Uterine smooth muscle cell (primary cell): ENCODE measurements at places on chromosomes 6 and 20. TPM values are rescaled to one million over a fixed set of nuclear protein-coding genes. Genes with fewer than 3 reads are reported as not detected.

HLA-DRB1 gene
- not detected in 2 replicates for total RNA-seq

SLC22A3 gene
- total RNA-seq: 1.8 and 2.9 TPM in 2 replicates

ZNF165 gene
- 0.25 and 0.77 TPM in 2 replicates for total RNA-seq

PCK1 gene
- total RNA-seq: not detected in 2 replicates

C6orf141 gene
- 55.3 and 59.4 TPM in 2 replicates for total RNA-seq

TBC1D20 gene
- 36.1 and 51.9 TPM in 2 replicates for total RNA-seq

IL17A gene
- not detected in 2 replicates for total RNA-seq

GTSF1L gene
- total RNA-seq: not detected in 2 replicates

THEMIS gene
- total RNA-seq: not detected in 2 replicates

CYP39A1 gene
- total RNA-seq: 0.44 and 1.7 TPM in 2 replicates

DLL1 gene
- total RNA-seq: 1.00 and 1.3 TPM in 2 replicates

VSTM2L gene
- 0.66 and 2.2 TPM in 2 replicates for total RNA-seq

TTK gene
- total RNA-seq: 14.6 and 55.2 TPM in 2 replicates

MTG2 gene
- 20.9 and 25.7 TPM in 2 replicates for total RNA-seq

RPS18 gene
- total RNA-seq: 3,212 and 3,760 TPM in 2 replicates

DEF6 gene
- 0.87 and 0.89 TPM in 2 replicates for total RNA-seq

SPATS1 gene
- total RNA-seq: not detected in 2 replicates

RMND1 gene
- 44.9 and 56.6 TPM in 2 replicates for total RNA-seq

MAS1 gene
- total RNA-seq: not detected in 2 replicates

DLK2 gene
- total RNA-seq: 0.66 and 1.1 TPM in 2 replicates

CNBD2 gene
- 2.0 and 3.2 TPM in 2 replicates for total RNA-seq

UST gene
- 10.8 and 27.1 TPM in 2 replicates for total RNA-seq
